ENCODE measurements at places on chromosomes 16 and 17.

- DNase-seq = no peak
Observed at GRCh38 chr17:67027031-67027628, 17.2 kb upstream of the CACNG1 start.

DNA sequence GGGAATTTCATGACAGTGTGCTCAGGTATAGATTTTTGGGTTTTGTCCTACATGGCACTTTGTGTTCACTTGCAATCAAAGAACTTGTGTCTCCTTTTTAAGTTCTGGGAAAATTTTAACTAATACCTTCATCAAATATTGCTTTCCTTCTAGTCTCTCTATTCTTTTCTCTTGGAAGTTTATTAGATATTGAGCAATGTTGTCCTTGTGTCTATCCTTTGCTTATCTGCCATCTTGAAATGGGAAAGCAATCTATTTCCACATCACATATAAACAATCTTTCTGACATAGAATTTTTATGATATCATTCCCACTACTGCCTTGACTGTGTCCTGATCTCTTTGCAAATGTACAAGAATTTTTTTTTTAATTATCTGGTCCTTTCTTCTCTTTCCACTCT, 4.4 kb upstream of the ABCA9 start:
- no peak for DNase-seq

- DNase-seq = no peak
Observed at GRCh38 chr17:34582185-34582900, 3.0 kb downstream of the TMEM132E start.

DNA sequence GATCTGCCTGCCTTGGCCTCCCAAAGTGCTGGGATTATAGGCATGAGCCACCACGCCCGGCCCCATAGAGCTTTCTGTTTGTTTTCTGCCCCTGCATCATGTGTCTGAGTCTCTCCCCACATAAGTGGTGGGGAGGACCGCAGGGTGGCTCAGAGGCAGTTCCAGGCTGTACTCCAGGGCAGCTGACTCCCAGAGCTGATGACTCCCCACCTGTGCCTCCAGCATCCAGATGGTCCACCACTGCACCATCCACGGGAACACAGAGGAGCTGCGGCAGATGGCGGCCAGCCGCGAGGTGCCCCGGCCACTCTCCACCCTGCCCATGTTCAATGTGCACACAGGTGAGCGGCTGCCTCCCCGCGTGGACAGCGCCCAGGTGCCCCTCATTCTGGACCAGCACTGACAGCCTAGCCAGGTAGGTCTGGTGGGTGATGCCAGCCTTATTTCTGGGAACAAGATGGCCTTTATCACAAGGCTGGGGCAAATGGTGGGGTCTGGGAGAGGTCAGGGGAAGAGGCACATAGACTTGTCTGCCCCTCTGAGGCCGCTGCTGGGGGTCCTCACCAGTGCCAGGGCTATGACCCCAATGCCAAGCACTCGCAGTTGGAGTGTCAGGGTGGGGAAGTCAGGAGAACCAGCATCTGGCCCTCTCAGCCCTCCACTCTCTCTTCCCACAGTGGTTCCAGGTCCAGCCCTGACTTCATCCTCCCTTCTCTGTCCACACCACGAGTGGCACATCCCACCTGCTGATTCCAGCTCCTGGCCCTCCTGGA, 9.4 kb downstream of the SGCA start:
- DNase-seq = no peak

DNA sequence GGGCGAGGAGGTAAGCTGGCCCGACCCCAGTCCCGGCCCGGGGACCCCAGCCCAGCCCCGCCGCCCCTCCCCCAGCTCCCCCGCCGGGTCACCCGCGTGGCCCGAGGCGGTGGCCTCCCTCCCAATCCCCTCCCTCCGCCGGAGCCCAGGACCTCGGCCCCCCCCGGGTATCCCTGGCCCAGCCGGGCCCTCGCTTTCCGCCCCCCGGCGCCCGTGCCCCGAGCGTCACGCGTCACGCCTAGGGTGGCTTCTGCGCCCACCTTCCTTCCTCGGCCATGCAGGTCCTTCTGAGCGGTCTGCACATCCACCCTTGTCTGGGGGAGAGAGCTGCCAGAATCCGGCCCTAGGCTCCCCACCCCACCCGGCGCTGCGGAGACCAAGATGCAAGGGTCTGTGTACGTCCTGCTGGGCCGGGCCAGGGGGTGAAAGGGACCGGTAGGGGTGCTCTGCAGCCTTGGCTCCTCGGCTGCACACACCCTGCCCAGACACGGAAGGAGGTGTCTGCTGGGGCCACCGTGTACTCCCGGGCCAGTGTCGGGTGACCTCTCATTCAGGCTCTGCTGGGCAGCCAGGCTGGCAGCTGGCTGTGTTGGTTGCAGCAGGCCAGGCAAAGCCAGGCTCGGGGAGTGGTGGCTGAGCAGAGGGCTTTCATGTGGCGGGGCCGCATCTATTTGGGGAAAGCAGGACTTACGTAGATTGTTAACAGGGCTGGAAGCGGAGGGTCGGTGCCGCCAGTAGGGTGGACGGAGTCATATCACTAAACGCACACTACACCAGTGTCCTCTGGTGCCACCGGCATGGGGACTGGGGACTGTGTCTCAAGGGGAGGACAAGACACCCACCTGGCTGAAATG, 754 bp downstream of the RAB11FIP4 start:
- no peak for DNase-seq

DNA sequence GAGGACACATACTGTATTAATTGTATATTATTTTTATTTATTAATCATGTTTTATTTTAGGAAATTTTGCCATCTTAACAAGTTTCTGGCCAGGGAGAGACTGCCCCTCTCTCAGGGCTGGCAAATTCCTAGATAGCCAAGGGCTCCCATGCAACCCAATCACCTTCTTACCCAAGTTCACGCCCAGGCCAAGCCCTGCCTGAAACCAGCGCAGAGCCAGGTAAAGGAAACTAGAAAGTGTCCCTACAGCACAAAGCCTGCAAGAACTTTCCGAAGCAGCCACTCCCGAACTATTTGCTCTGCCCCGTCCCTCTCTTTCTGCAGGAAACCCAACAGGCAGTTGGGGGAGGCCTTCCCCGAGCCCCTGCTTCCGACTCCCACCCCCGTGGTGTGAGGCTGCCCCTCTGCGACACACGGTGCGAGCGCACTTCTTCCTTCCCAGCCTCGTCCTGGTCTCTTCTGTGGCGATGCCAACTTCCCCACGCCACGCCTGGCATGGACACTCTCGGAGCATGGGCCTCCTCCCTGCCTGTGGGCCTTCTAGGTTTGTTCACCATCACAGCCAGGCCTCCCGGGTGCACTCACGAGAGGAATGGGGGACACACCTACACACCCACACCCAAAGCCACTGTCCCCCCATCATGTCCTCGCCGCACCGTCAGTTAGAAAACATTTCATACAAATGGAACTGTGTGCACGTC, 100.4 kb downstream of the ZNF778 start:
- no peak for DNase-seq

DNA sequence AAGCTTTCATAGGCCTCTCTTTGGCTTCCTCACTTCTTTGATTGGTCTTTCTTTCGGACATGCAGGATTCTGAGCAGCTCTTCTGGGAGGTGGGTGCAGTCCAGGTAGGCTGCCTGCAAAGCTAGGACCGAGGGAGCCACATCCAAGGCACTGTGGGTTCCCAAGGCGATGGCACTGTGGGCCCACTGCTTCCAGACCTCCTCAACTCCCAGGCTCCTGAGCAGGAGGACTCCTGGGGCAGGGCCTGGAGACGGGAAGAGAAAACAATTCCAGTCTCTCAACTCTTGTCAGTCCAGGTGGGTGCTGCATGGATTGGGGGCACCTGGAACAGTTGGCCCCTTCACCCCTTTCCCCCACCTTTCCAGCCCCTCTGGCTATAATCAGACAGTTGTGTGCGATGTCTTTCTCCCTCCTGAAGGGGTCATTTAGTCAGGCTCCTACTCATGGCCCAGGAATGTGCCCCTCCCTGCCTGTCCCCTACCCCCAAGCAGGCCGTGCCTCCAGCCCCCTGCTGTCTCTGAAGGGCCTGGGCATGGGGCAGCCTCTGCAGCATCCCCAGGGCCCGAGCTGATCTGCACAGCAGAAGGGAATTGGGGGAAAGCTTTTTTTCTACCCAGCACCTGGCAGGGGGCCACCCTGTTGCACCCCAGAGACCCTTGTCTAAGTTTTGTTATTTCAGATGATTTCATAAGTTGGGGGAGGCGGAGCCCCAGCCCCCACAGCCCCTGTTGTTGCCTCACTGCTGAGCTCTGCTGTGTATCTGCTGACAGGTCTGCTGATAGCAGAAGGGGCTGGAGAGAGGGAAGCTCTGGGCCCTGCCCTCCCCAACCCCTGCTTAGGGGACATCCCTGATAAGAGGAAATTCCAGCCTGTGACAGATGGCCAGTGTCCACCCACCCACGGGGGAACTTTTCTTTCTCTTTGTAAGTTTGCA, 330.3 kb downstream of the SEC14L1 start:
- DNase-seq = no peak

DNA sequence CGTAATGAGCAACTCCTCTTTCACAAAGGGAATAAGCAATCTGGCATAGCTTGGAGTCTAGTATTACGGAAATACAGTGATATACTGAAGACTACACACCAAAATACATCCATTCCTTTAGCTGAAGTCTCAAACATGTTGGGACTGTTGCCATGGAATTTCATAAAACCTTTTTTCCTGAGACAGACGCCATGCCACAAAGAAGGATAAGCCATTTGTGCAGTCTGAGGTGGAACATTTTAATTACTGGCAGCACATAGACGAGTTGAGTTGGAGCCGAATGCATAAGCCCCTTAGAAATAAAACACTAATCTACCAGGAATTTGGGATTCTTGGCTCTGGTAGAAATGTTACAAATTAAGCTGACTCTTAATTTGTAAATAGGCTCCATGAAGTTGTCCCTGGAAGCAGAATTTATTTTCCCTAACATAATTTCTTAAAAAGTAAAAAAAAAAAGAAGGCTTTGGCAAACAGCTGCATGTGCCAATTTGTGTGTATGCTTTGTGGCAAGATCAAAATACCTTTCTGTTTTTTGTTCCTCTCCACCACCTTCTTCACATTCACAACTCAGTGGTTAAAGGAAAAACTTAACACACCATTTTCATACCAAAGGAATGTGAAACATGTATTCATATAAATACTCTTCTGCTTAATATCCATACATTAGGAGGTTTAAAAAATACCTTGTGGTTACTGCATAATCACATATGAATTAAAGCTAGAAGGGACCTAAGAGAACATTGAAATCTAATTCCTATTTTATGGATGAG, 25.5 kb downstream of the GRB7 start:
- DNase-seq = no peak

DNA sequence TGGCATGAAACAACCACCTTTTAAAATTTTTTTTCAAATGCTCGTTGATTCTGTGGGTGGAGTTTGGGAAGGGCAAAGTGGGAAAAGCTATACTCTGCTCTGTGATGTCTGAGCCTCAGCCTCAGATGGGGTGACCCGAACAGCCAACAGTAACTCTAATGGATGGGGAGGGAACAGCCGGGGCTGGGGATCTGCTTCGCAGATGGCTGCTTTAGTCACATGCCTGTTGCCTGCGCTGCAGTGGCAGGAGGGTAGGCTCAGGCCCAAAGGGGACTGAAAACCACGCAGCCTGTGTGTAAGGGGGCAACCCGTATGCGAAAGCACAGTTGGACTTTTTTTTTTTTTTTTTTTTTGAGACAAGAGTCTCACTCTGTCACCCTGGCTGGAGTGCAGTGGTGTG, 14.9 kb upstream of the MAPK3 start:
- DNase-seq = no peak

DNA sequence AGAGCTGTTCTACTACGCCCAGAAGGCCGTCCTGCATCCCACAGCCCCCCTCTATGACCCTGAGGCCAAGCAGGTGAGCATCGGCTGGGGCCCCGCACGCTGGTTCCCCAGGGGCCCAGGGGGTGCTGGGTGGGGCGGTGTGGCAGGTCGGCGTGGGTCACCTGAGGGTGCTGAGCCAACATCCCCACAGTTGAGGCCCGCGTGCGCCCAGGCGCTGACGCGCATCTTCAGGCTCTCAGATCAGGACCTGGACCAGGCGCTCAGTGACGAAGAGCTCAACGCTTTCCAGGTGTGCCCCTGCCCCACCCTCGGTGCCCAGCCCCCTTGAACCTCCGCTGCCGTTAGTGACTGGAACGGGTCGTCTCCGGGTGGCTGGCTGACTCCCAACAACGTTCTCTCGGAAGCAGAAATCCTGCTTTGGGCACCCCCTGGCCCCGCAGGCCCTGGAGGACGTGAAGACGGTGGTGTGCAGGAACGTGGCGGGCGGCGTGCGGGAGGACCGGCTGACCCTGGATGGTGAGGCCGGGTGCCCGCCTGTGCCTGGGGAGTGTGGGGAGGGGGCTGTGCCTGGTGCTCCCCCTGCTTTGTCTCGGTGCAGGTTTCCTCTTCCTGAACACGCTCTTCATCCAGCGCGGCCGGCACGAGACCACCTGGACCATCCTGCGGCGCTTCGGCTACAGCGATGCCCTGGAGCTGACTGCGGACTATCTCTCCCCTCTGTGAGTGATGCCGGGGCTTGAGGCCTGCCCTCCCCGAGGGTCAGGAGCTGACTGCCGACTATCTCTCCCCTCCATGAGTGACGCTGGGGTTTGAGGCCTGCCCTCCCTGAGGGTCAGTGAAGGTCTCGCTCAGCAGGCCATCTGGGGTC, 2.8 kb downstream of the RHOT2 start:
- no peak for DNase-seq

GRCh38 chr17:18963126-18964017, 11.4 kb downstream of the SLC5A10 start:
- no peak for DNase-seq

DNA sequence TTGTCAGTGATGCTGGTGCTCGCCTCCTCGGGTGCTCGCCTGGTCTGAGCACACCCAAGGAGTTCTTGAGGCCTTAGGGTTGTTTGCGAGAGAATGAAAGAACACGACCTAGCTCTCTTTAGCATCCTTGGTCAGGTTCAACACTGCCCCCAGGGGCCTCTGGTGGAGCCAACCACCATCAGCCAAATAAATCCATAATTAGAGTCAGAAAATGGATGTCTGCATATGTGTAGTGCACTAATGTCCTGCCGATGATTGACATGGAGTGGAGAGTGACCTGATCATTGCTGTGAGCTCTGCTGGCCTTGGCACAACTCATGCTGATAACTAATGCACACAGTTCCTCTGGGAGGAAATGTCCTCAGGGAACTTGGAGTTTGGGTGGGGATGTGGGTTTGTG, 8.2 kb upstream of the STH start:
- no peak for DNase-seq

GRCh38 chr16:85090873-85091521, 21.3 kb downstream of the CIBAR2 start:
- no peak for DNase-seq

- no peak for DNase-seq
Observed at GRCh38 chr17:33135691-33136090, 144.0 kb downstream of the SPACA3 start.

GRCh38 chr17:20141198-20141972, 132.2 kb downstream of the SPECC1 start:
- no peak for DNase-seq

- DNase-seq = no peak
Observed at GRCh38 chr16:22375963-22376640, 1.7 kb upstream of the CDR2 start.

Data from putamen (tissue), 1 donor.